ENCODE measurements at places on chromosomes 4 and X.

- DNase-seq, result no peak
Measured at GRCh38 chr4:145709843-145710242, 29.9 kb downstream of the C4orf51 start.

DNA sequence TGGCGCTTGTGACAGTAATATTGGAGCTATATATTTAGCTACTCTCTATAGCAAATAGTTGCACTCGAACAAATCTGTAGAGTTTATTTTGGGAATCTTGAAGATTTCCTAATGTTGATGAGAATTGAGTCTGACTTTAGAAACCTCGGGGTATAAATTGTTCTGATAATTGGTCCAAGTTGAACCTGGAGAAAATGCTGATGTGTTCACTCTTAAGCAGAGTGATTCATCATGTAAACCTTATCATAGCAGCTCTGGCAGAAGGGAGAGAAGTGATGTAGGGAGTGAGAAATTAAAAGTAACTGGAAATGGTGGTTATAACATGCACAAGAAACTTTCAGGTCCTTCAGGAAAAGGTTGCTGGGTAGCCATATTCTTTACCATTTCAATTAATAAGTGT is 16.4 kb upstream of the SLC4A4 start:
- DNase-seq, result no peak

GRCh38 chrX:150184491-150184890 is 178.6 kb upstream of the MAMLD1 start:
- DNase-seq, result no peak

DNA sequence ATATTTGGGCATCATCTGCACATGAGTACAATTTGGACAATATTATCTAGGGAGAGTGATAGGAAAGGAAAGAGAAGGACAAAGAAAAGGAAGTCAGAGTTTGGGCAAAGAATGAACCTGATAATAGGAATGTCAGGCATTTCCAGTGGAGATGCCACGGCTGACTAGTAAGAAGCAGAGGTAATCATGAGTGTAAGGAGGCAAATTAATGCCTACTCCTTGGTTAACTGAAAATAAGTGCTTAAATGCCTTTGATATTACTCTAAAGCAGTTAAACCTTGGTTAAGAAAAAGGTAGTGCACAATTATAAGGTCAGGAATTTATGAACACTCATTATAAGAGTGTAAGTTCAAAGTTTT is 99.2 kb upstream of the DDIT4L start:
- DNase-seq, result no peak

- DNase-seq, result no peak
Measured at GRCh38 chr4:152807294-152807829, 27.6 kb downstream of the ARFIP1 start.

DNA sequence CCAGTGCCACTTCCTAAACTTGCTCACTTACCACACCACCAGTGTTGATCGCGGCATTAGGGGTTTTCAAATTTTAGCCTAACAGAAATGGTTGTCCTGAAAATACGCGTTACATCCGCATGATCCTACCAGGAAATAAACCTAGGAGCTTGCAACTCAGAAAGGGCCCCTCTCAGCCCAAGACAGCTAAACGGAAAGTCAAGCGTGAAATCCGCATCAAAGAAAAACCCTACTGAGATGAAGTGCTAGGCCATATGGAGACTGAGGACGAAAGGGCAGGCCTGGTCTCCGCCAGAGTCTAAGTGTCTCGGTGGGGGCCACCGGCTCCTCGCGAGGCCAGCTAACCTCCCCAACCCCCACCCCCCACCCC is 626 bp downstream of the YTHDC1 start:
- DNase-seq, result no peak

DNA sequence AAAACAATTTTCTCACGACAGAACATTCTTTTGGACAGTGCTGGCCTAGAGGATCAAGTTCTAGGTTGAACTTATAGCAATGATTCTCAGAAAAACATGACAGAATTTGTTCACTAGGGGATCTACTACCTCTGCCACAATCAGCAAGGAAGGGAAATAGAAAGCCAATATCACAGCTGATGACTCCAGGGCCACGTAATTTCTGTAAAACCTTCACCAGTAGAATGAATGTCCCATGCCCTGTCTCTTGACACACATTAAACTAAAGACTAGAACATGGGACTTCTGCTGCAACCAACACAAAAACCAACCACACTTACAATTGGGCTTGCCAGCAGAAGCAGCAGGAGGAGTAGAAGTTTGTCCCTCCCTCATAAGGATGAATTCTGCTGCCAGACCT is 86.0 kb upstream of the NPFFR2 start:
- no peak for DNase-seq

DNA sequence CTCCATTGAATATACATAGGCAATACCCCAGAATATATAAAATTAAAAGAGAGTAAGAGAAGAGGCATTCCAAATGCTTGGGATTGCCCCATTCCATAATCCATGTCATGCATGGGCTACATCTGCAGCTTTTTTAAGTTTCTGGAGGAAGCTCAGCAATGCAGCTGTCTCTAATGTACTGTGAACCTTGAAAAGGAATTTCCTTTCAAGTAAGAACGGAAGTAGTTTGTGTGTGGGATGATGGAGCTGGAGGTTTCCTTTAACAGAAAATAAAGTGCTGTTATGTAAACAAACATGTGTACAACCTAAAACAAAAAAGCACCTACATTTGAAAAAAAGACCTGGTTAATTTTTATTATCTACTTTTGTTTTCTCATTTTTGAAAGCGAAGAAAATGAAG is 303.5 kb downstream of the BMPR1B start:
- no peak for DNase-seq

GRCh38 chr4:113462286-113462685 is 299.3 kb downstream of the CAMK2D start:
- no peak for DNase-seq

DNA sequence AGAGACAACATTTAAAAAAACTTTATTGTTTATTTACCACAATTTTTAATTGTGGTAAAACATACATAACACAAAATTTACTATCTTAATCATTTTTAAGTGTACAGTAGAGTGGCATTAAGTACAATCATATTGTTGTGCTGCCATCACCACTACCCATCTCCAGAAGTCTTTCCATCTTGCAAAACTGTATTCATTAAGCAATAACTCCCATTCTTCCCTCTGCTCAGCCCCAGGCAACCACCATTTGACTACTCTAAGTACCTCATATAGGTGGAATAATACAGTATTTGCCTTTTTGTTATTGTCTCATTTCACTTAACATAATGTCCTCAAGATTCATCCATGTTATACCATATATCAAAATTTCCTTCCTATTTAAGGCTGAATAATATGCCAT is 12.8 kb upstream of the FAM47E start:
- no peak for DNase-seq

GRCh38 chr4:139958739-139959098 is 195.3 kb downstream of the MAML3 start:
- no peak for DNase-seq

DNA sequence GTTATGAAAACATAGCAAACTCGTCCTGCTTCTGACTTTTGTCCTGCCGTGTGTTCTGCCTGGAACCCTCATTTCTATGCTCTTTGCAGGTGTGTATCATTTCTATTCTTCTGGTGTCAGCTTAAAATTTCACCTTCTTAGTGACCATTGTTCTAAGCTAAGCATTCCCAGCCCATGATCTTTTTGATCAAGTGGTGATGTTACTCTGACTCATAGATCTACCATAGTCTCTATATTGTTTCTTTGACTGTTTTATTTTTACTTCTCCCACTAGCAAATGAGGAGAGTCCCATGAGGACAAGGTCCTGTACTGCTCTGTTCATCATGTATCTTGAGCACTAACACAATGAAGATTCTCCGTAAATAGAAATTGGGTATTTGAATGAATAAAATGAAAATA is 14.1 kb upstream of the CXCL6 start:
- no peak for DNase-seq

DNA sequence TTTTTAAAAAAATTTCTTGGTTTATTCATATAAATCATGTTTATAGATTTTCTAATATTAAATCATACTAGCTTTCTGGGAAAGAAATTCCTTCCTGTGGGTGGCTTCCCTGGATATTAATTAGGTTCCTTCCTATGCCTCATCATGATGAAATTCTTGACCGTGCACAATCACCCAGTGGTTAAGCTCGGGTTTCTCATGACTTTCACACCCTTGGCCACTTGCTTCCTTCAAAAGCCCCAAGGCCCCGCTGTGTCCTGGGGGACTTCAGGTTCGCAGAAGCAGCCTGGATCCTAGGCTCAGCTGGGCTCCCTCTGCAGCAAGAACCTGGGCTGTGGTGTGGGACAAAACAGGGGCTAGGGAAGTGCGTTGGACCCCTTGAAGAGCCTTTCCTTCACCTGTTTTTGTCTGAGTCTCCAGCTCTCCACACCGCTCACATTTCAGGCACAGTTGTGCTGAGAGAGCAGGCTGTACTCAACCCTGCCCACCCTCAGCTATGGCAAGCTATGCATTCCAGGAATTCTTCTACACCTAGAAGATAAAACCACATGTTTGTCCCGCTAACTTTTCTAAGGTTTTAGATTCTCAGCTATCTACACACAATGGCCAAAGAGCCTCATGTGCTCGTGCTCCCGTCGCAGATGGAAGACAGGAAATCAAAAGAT is 48.9 kb upstream of the TMSB15B start:
- DNase-seq, result no peak

DNA sequence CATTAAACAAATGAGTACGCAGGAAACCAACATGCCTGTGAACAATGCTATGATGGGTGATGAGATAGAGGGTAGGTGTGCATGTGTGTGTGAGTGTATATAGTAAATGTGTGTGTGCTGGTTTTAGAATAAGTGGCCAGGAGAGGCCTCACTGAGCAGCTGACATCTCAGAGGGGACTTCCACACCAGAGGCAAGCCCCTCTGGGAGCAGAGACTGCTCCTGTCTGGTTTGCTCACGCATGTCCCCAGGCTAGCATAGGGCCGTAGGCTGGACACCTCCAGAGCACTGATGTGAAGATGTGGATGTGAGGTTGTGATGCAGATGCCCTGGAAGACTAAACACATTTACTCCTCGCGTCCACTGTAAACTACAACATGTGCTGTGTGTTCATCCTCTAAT is 104.5 kb downstream of the DRD5 start:
- no peak for DNase-seq

DNA sequence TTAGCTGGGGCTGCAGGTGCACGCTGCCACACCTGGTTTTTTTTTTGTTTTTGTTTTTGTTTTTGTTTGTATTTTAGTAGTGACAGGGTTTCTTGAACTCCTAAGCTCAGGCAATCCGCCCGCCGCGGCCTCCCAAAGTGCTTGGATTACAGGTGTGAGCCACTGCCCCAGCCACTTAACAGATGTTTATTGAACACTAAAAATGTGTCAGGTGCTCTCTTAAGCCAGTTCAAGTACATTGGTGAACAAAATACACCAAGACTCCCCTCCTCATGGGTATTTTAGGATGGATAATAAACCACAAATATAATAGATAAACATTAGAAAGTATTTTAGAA is 69.9 kb downstream of the TRAPPC11 start:
- no peak for DNase-seq

GRCh38 chr4:186036976-186037581 is 31.9 kb upstream of the TLR3 start:
- no peak for DNase-seq

GRCh38 chr4:101667348-101667747 is 123.2 kb upstream of the BANK1 start:
- no peak for DNase-seq

DNA sequence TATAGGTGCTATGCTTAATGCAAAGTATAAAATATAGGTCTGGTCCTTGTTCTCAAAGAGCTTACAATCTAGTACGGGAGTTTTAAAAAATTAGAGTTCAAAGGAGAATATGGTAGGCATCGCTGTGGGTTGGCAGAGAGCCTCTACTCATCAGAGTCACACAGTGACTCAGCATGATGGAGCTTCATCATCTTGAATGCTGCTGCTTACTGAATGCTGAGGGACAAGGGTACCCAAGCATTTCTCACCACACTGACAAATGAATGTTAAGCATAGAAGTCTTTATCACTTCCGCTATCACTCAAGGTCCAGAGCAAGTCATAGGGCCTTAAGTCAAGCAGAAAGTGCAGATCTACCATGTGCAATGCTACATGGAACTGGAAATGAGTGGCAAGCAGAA is 268.6 kb upstream of the IGFBP7 start:
- DNase-seq, result no peak

- DNase-seq, result no peak
Measured at GRCh38 chrX:1500701-1501624, 36.0 kb downstream of the P2RY8 start.

GRCh38 chr4:93201471-93202096 is 627.0 kb upstream of the ATOH1 start:
- DNase-seq, result no peak

DNA sequence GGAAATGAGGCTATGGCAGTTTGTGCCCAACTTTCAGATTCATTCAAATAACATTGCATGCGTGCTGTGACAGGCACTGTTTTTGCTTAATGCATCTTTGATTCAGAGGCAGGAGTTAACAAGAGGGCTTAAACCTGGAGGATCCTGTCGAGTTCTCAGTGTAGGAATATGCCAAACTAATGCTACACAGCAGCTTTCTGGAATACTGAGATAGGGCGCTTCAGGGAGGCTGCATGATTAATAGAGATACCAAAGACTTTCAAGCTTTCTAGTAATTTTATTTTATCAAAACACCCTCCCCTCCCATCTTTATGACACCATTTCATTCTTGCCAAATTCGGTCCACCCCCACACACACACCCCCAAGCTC is 636 bp upstream of the TIMM8A start:
- DNase-seq, result no peak

DNA sequence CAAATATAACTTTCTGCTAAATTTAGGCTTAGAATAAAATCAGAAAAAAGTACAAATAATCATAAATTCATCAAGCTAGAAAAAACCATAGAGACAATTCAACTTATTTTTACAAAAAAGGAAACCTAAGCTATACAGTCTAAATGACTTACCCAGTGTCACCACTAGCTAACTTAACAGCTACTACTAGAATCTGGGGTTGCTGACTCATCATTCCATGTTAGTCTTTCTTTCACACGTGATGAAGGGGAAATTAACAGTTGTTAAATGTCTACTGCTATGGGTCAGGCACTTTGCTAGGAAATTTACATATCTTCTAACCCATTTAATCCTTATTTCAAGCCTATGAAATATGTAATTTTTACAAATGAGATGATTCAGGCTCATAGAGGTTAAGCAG is 349.3 kb upstream of the GALNT7 start:
- no peak for DNase-seq

DNA sequence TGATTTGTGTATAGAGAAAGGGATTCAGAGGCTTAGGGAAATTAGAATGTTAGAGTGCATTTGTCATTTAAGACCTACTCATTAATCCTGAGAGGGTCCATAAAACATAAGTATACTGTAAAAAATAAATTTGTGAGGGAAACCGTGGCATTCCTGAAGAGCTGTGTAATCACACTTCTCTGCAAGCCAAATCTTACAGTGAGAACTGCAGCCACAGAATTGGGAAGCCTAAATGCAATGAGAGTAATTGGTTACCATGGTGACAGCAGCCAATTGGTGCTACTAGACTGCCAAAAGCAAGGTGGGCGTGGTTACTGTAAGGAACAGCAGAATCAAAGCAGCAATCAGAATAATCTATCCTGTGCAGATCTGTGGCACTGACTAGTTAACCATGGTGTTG is 345.2 kb upstream of the GRID2 start:
- DNase-seq, result peak; percentile 19

GRCh38 chrX:44291468-44292092 is 51.9 kb downstream of the EFHC2 start:
- DNase-seq, result no peak

GRCh38 chr4:2799224-2799911 is 6.5 kb downstream of the SH3BP2 start:
- no peak for DNase-seq

- no peak for DNase-seq
Measured at GRCh38 chr4:182846036-182846435, 71.2 kb downstream of the DCTD start.
